BE2C (cell line): ENCODE measurements at places on chromosomes 4 and X.

DNA sequence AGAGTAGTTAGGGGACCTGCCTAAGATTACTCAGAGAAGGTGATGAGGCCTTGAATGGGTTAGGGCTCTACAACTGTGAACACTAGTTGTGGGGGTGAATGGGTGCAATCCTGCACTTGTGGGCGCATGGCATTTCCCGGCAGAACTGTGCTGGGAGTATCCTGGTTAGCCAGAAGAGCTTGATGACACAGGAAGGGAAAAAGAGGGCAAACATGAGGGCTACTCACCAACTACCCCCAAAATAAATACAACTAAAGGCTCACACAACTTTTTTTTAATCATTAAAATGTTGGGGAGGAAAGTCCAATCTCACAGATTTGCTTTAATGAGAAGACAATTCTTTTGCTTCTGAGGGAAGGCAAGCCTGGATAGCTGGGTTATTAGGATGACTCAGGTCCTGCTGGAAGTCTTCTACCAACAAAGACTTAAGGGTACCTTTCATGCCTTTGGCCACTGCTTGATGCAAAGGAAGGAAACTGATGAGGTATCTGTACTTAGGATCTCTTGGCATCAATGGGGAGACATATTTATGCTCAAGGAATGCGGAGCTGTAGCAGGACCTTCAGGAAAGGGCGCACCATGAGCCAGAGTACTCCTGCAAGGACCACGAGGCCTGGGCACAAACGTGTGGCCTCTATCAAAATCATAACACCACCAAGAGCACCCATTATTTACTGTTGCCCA is 2.6 kb downstream of the PHKA2 start:
- DNase-seq: no peak

GRCh38 chr4:2795300-2795892 is 2.5 kb downstream of the SH3BP2 start:
- DNase-seq: peak; percentile 12

- no peak for DNase-seq
Measured at GRCh38 chr4:73704314-73705055, 35.9 kb upstream of the CXCL8 start.

DNA sequence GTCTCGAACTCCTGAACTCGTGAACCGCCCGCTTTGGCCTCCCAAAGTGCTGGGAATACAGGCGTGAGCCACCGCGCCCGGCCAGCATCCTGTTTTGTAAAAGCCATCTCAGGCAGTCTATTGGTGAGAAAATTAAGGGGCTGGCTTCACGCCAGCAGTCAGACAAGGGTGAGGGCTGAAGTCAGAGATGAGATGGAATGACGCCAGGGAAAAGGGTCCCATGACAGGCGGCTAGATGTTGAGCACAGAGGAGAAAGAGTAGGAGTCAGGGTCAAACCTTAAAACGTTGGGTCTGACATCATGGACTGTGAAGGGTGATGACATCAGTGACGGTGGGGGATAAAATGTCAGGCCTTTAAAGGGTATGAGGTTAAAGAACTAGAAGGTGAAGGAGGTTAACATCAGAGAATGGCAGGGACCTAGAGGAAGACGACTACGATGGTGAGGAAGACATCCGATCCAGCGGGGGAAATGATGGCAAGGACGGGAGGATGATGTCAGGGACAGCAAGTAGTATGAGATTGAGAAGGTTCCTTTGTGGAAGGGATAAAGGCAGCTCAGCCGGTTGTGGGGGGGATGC is 504 bp upstream of the RBM3 start:
- DNase-seq: peak; percentile 56

DNA sequence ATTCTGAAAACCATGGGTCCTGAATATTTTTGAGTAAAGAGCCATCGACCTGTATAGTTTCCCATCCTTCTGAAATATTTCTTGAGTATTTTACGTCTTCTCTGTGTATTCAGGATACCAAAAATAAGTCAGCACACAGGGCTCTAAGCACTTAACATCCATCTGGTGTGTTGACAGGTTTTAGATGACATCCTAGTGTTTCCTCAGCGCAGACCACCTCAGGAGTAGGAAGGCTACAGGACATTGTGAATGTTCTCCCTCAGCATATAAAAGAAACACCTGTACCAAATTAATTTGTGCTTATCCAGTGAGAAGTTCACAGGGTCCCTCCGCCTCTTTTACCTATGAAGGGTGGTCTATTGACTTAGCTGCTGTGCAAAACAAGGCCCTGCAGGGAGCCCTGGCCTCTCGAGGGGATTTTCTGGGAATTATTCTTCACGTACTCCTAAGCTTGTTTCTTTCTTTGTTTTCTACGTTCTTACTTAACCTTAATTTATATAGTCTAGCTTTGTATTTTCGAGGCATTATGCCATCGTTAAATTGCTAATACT is 241.8 kb downstream of the FBXO8 start:
- DNase-seq: no peak

DNA sequence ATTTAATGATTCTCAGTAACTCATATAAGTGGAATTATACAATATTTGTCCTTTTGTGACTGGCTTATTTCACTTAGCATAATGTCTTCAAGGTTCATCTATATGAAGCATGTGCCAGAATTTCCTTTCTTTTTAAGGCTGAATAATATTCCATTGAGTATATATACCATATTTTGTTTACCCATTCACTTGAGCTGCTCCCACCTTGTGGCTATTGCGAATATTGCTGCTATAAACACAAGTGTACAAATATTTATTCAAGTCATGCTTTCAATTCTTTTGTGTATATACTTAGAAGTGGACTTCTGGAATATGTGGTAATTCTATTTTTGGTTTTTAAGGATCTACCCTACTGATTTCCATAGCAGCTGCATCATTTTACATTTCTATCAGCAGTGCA is 219.1 kb downstream of the MID1 start:
- no peak for DNase-seq

DNA sequence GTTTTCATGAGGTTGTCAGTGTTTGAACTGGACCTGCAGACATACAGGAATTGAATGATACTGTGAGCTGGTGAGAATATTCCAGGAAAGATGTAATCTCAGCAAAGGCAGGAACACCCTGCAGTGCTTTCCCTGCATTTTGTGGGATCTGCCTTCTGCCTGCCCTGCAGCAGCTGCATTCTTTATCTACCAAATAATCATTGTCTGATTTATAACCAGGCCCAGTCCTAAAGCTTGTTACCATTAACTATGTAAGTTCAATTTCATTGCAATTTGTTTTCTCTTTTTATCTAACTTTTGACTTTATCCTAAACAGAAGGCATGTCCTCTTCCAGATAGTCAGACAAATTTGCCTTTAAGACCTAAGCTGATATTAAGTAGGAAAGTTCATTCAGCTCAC is 99.8 kb upstream of the NOCT start:
- peak; percentile 47 for DNase-seq

DNA sequence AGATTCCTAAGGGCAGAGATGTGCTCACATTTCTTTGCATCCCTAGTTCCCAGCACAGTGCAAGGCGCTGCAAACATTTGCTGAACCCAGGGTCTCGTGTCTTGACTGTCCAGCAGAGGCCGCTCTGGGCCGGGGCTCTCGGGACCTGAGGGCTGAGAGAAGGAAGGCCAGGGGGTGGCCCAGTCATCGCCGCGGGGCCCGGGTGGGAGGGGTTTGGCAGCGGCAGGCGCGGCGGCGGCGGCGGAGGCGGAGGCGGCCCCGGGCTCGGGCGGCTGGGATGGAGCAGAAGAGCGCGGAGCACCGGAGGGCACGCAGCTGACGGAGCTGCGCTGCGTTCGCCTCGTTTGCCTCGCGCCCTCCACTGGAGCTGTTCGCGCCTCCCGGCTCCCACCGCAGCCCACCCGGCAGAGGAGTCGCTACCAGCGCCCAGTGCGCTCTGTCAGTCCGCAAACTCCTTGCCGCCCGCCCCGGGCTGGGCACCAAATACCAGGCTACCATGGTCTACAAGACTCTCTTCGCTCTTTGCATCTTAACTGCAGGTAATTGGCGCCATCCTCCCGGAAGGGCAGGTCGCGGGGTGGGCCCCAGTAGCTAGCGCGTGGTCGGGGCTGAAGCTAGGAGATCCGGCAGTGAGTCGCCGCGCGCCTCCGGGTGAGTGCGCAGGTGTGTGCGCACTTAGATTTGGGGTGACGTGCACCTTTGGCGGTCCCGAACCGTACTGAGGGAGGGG is at the start of gene PARM1:
PARM1 (plus strand) TSS at position 285 of the 730 bp plus-strand sequence; CDS start at position 497, 212 bp downstream.
- peak; percentile 95 for DNase-seq

GRCh38 chr4:1407657-1408333 is 1.6 kb upstream of the NKX1-1 start:
- no peak for DNase-seq

DNA sequence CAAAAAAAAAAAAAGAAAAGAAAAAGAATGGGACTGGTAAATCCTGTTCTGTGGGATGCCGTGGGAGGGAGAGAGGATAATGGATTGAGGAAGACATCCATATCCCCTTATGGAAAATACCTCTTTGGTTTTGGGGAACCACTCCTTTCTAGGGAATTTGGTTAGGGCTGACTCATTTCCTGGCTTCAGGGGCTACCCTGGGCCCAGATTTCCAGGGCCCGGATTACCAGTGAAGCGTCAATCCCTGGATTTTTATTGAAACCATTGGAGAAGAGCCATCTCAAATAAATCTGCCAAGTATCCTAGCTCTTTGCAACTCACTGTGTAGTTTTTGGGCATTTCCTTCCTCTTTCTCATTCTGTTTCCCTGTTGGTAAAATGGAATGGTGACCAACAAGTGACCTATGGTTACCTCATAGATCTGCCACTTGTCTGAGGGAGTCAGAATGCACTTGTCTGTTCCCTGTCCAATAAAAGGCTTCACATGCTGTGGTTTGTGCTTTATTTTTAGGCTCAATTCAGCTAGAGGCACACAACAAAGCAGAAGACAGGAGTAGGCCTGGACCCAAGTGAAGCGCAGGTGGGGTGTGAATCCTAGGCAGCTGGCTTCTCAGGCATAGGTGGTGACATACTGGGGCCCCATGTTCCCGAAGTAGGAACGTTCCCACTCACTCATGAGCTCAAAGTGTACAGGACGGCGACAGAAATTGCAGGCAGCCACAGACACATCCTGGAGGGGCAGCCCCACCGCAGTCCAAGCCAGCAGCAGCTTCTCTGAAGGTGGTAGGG is 8.6 kb downstream of the APEX2 start:
- DNase-seq: no peak

- no peak for DNase-seq
Measured at GRCh38 chr4:10731162-10731561, 46.6 kb upstream of the CLNK start.

- DNase-seq: no peak
Measured at GRCh38 chrX:17591741-17592110, 145.6 kb upstream of the SCML1 start.

- no peak for DNase-seq
Measured at GRCh38 chrX:43643662-43644061, 12.4 kb upstream of the MAOA start.

- no peak for DNase-seq
Measured at GRCh38 chr4:140595065-140595464, 26.3 kb upstream of the UCP1 start.

DNA sequence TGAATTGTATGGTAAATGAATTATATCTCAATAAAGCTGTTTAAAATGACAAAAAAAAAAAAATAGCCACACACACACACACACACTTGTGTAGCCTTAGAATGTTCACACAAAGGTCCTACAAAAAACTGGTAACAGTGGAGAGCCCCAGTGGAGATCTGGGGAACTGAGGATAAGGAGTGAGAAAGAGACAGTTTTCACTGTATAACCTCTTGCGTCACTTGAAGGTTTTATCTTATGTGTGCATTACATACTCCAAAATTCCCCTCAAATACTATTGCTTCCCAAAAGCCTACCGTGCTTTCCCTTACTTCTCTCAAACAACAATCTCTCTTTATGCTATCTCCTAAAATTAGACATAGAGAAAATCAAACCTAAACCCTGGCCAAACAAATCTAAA is 67.8 kb downstream of the SMC1A start:
- DNase-seq: no peak
